ENCODE measurements at places on chromosomes 6 and 20.
A peak's percentile ranks its signal among the peaks of the same experiment; 100 is the strongest.

DNA sequence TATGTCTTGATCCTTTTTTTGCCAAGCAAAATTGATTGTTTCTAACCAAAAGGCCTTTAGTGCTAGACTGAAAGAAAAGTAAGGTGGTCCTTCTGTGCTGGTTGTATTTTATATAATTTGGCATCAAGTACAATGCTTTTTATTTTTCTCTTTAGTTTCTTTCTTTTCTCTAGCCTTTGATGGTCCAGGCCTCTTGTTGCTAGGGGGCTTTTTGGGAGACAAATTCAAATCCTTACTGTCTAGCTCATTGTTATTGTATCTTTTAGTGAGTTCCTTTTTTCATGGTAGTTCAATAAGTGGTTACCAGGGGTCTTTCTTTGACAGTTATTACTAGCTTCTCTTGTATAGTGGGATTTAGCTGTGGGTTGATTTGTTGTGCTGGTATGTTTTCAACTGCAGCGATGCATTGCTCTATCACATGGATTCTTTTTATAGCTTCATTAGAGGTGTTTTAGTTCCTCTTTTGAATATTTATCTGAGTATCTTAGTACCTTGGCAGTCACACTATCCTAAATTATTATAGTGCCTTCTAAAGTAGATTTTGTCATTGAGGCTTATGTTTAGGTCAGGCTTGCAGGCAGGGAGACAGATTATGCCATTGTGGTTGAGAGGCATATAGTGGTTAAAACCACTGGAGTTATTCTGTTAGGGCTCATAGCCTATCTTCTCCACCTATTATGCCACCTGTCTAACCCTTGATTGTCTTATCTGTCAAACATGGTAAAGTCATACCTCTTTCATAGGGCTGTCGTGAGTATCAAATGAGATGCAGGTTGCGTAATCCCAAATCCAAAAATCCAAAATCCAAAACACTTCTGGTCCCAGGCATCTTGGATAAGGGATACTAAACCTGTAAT lies 49.5 kb downstream of the KCNS1 start:
- no peak for DNase-seq

DNA sequence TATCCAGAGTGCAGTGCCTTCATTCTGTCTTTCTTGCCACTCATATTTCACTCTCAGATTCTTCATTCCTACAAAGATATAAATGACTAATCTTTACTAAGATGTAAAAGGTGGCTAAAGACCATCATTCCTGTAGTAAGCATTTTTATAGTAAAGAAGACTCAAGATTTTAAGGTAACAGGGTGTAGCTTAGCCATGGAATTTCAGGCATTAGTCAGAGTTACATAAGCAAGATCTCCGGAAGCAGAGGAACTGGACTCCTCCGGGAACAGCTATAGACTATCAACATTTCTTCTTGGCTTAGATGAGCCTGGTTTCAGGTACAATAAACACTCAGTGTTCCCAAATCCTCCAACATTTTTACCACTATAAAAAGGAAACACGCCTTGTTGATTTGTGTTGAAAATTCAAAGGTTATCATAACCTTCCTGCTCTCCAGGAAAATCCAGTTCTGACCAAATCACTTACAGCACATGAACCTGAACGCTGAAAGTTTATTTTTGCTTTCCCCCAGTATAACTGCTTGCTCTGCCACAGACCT lies 23.7 kb downstream of the SERPINB1 start:
- no peak for DNase-seq

DNA sequence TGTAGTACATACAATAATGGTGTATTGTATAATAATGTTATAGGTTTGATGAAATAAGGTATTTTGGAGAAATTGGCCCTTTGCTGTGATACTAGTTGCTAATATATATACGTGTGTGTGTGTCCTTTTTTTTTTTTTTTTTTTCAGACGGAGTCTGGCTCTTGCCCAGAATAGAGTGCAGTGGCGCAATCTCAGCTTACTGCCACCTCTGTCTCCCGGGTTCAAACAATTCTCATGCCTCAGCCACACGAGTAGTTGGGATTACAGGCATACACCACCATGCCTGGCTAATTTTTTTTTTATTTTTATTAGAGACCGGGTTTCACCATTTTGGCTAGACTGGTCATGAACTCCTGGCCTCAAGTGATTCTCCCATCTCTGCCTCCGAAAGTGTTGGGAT lies 23.3 kb downstream of the SENP6 start:
- DNase-seq: no peak

DNA sequence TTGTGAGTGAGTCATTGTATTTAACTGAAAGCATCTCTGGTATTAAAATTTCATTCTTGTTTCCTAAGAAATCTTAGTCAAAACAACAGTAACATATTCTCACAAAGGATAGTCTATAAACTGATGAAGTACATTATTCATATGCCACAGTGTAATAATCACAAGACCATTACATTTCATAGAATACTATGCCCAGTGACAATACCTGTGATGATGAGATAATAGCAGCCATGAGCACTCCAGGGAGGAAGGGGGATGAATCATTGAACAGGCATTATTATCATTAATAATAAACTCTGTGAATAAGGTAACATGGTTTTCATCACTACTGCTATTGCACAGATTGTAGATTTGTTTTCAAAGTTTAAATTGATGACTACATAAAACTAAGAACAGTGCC lies 667.9 kb downstream of the EPM2A start:
- no peak for DNase-seq

GRCh38 chr6:33017018-33017417 lies 7.6 kb upstream of the HLA-DOA start:
- DNase-seq: no peak

DNA sequence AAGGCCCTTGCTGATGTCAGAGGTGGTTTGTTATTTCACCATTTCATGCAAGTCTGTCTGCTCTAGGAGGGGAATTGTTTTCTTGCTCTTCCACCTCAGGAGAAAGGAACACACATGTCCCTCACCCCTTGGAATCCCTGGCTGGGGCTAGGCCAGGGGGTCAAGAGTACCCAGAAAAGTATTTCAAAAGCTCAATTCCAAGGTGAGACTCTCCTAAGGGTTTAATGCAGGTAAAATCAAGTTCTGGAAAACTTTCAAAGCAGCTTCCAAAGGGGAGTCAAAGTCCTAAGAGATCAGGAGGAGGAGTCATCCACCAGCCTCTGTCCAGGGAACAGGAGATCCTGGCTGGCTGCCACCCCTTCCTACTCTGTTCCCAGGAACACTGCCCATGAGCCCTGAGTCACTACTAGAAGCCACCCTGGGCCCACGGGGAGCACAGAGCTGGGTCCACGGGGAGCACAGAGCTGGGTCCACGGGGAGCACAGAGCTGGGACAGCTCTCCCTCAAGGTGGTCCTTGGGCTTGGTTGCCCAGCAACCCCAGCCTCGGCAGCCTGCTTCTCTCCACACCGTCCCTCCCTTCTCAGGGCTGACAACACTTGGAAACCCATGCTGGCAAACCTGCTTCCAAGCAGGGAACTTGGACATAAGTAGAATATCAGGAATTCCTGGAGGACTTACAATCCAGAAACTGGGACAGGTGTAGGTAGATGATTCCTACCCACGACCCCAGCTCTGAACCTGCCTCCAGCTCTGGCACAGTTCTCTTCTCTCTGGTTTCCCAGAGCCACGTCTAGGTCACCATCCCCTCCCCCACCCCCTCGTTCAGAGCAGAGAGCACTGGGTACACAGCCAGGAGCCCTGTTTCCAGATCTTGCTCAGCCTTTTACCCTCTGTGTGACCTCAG lies 35.3 kb upstream of the CDKN1A start:
- DNase-seq: peak; percentile 72
